Motor neuron (in vitro differentiated cells): ENCODE measurements at places on chromosomes 2 and 18. TPM values are rescaled to one million over a fixed set of nuclear protein-coding genes. Genes with fewer than 3 reads are reported as not detected.

DNA sequence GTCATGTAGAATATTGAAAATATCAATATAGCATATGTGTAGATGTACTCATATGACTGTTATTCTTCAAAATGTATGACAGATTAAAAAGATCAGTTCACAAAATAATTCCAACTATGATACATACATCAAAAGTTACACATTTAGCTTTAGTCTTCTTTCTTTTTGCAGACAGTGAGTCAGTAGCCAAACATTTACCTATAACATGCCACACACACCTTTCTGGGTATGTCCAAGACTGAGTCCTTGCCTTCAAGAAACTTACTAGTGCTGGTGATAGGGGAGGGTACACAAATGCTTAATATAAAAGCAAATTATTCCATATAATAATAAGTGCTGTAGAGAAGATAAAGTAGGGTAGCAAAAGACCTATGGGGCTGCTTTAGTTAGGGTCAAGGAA is 152.9 kb upstream of the WDSUB1 start:
- no peak for ATAC-seq

DNA sequence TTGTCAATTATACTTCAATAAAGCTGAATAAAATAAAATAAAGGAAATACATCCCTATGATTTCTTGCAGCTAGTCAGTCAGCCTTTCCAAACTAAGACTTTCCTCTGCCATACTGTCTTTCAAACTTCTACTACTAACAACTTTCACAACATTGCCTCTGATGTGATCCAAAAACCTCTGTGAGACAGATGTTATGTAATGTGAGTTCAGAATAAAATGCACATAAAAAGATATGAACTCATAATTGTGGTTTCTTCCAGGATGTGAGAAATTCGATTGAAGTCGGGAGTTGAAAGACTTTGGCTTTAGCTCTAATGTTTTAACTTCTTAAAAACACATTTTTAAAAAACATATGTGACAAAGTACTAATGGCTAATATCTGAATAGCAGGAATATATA is 98.7 kb downstream of the PIGN start:
- ATAC-seq: no peak

DNA sequence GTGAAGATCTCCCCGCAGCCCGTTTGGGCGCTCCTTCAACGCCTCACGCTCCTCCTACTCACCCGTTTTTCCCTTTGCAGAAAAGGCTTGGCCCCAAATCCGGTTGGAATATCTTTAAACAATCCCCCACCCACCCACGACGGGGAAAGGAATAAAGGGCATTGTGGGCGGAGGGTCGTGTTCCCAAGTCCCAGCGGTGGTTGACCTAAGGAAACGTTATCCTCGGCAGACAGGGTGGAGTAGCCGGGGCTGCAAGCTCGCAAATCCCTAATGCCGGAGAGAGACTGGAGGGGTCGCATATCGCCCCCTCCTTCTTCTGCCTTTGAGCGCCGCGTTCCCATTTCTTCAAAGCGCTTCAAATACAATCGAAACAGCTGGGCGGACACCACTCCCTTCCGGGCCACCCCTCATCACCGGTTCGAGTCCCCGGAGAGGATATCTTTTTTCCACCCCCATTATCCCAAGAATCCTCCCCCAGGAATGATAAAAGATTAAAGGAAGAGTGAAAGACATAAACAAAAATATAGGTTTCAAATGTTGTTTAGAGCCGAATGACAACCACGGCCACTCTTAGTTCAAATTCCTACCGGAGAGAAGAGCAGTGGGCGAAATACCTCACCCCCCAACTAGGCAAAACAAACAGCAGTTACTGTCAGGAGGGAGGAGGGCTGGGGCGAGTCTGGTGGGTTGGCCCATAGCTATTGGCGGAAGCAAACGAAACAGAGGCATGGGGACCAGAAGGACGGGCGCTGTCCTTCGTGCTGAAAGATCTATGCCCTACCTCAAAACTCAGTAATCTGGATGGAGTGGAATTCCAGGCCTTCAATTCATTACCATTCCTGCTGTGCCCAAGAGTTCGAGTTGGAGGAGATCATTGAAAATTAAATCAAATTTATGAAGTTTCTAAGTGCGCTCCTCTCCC is 2.8 kb upstream of the GAD1 start:
- ATAC-seq: no peak

DNA sequence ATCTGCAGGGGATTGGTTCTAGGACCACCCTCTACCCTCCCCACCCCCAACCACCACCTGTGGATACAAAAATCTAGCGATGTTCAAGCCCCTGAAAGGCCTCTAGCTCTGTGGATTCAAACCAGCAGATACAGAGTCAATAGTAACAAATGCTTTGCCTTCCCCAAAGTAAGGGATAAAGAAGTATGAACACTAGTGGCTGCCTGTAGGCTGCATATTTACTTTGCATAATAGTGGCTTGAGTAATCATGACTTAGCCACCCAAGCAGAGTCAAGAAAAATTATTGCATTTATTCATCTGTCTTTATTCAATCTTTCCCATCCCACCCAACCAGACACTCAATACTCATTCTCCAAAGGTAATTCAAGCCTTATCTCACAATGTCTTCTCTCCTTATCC is 43.8 kb downstream of the SOCS6 start:
- ATAC-seq: peak; percentile 60

COLEC12 gene
- total RNA-seq: 0.49 and 0.63 TPM in 2 replicates

TPGS2 gene
- 103 and 118 TPM in 2 replicates for total RNA-seq

DNA sequence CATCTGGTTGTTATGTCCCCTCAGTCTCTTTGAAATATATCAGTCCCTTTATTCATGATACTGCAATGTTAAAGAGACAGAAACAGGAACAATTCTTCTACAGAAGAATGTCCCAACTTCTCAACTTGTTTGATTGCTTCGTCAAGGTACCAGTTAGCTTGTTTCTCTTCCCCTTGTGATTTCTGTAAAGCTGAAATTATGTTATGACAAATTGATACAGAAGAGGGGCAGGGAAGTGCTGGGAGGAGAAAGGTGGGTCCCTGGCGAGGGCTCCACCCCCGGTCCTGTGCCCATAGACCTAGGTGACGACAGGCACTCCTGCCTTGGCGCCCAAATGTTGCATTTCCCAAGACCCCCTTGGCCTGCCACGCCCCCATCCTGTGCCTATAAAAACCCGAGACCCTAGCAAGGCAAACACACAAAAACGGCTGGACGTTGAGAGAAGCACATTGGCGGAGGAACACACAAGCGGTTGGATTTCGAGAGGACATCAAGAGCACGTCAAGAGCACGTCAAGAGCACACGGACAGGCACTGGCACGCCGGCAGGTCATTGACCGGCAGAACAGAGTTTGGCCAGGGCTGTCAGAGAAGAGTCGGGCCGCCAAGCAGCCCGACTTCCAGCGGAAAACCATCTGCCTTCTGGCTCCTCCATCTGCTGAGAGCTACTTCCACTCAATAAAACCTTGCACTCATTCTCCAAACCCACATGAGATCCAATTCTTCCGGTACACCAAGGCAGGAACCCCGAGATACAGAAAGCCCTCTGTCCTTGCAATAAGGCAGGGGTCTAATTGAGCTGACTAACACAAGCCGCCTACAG is 11.5 kb upstream of the RTN4 start:
- no peak for ATAC-seq

NCKAP5 gene
- total RNA-seq: 6.4 and 6.9 TPM in 2 replicates

DNA sequence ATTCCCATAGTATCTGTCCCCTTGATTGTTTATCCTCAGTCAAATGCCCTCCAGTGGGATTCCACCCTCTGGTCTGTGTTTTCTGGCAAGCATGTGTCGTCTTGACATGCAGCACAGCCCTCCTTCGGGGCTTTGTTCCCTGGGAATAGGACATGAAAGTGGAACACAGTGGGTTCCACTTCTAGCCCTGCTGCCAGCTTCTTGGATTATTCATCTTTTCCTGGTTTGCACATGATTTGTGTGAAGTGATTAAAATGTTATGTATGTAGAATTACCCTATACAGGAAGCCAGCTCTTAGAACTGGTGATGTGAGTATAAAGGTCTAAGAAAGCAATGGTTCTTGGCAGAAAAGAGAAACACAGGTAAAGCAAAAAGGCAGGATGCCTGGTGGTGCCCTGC is 142.3 kb downstream of the TANC1 start:
- ATAC-seq: no peak

MTLN gene
- 80.1 and 83.5 TPM in 2 replicates for total RNA-seq

- ATAC-seq: no peak
Observed at GRCh38 chr18:74567822-74568221, 29.8 kb upstream of the ZNF407 start.

DNA sequence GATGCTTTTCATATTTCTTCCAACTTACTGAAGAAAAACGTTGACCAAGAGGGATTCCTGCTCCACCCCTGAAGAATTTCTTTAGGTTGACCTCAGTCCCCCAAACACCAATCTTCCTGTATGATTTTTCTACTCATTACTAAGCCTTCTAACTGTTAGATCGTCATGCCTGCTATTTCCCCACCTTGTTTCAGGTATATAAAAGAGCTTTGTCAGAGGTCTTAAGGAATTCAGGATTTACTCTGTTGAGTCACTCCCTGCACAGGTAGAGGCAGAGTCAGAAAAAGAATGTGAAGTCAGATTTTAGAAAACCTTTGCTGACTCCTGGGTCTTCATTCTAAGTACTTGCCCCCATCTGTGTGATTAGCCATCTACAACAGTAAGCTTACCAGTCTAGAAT is 83.8 kb upstream of the NOSTRIN start:
- ATAC-seq: no peak

KCNJ3 gene
- 0.62 and 0.64 TPM in 2 replicates for total RNA-seq

DNA sequence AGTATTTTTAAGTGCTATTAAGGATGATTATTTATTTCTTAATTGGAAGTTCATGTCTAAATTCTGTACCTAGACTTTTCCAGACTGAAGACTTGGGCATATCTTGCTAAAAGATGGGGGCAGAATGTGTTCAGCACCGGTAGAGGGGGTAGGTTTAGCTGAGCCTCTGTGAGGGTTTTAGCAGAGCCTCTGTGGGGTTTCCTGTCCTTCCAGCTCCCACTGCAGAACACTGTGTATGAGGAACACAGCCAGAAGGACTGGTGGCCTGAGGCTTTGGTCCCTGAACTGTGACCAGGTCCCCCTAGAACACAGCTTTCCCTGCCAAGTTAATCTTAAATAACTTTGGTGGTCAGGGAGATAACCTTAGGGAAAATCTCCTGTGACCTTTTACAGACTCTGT is 123.4 kb upstream of the EPC2 start:
- no peak for ATAC-seq

GRCh38 chr2:14752295-14752694 is 119.8 kb downstream of the LRATD1 start:
- ATAC-seq: no peak

DNA sequence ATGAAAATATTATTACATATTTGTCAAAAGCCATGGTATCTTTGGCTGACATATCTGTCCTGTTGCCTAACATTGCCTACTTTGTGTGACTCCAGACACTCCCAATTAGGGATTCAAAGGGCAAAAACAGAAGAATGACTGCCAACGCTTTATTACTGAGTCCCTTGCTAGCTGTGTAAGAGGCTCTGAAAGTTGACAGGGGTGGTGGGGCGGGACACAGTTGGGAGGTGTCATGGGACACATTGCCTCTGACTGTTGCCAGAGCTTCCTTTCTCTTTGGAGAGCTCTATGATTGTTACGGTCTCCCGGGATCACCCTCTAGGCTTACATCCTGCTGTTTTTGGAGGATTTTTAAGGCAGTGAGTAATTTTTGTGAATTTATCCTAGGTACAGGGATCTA is 249.6 kb upstream of the ACVR2A start:
- ATAC-seq: no peak

DNA sequence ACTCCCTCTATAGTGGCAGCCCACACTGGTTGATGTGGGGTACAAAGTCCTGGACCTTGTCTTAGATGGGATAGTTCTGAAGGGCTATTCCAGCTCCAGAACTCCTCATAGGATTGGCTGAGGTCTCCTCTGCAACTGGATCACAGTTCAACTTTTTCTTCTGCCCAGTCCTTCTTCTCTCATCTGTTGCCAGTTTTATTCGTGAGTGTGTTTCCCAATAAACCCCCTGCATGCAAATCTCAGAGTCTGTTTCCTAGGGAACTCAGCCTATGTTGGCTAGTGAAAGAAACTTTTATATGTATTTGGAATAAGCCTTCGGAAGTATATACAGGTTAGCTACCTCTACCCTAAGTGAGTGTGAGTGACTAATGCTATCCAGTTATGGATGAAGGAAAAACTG is 823.4 kb downstream of the SLC4A3 start:
- no peak for ATAC-seq

- ATAC-seq: no peak
Observed at GRCh38 chr2:20704886-20705285, 37.9 kb downstream of the GDF7 start.

- no peak for ATAC-seq
Observed at GRCh38 chr2:196176142-196176738, 4.9 kb upstream of the STK17B start.

CYRIA gene
- total RNA-seq: 0.11 TPM in 1 of 2 replicates, not detected in the other
